CD8-positive, alpha-beta memory T cell (primary cell): ENCODE measurements at places on chromosomes 6 and 20.

- DNase-seq = no peak
- H3K4me1 ChIP-seq = no peaks in the 10 kb centered on the region
- no peak overlapping the region for H3K27ac ChIP-seq
- no peak overlapping the region for H3K4me3 ChIP-seq
- H3K36me3 ChIP-seq = no peaks in the 10 kb centered on the region
Observed at GRCh38 chr6:114362957-114363356, 20.1 kb upstream of the HS3ST5 start.

GRCh38 chr6:169106176-169106575 is 147.5 kb downstream of the THBS2 start:
- H3K4me3 ChIP-seq = no peak overlapping the region
- no peak for DNase-seq
- H3K4me1 ChIP-seq = no peaks in the 10 kb centered on the region
- no peaks in the 10 kb centered on the region for H3K27me3 ChIP-seq
- H3K27ac ChIP-seq = no peak overlapping the region
- no peaks in the 10 kb centered on the region for H3K36me3 ChIP-seq

GRCh38 chr6:43499028-43499815 is 10.9 kb downstream of the LRRC73 start:
- H3K27me3 ChIP-seq = no peaks in the 10 kb centered on the region
- no peak overlapping the region for H3K27ac ChIP-seq
- DNase-seq = no peak
- H3K36me3 ChIP-seq = peaks cover 36% of the 10 kb centered on the region

- H3K27me3 ChIP-seq = no peaks in the 10 kb centered on the region
- no peak overlapping the region for H3K4me3 ChIP-seq
- no peaks in the 10 kb centered on the region for H3K36me3 ChIP-seq
- H3K27ac ChIP-seq = no peak overlapping the region
- H3K4me1 ChIP-seq = no peaks in the 10 kb centered on the region
Observed at GRCh38 chr6:24743265-24743943, 24.4 kb upstream of the C6orf62 start.

DNA sequence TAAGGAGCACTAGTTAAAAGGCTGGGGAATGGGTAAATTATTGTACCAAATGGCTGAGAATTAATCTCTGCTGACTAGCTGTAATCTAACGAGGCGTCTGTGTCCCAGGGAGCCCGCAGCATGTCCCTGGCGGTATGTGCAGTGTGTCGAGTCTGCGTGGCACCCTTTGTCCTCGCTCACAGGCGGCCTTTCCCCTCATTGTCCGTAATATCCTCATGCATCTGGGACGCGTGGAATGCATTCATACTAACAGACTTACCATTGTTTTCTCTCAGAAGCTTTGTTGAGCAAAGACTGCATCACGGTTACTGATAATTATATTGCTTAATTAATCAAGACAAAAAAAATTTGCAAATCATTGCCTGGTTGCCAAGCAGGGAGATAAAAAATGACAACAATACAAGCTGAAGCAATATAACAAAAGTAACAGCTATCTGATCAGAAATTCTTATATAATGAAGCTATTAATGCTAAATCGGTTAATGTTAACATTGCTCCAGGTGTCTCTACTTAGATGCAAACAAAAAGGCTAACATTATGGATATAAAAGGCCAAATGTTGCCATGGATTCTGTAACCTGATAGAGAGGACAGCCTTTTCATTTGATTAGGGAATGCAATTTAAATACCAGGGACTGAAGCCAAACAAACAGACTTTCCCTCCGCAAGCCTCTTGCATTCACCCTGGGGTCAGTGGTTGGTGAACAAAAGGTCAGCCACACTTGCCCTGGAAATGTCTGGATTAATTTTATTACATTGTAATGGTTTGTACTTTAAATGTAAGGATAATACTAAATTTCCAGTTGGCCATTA is 124.8 kb downstream of the INSM1 start:
- no peak for DNase-seq
- no peak overlapping the region for H3K27ac ChIP-seq
- H3K36me3 ChIP-seq = peaks cover 1% of the 10 kb centered on the region

- no peak overlapping the region for H3K27ac ChIP-seq
- H3K27me3 ChIP-seq = no peaks in the 10 kb centered on the region
- no peaks in the 10 kb centered on the region for H3K4me1 ChIP-seq
- DNase-seq = no peak
Observed at GRCh38 chr20:12947691-12948090, 61.1 kb upstream of the SPTLC3 start.
